ENCODE measurements at places on chromosomes 16 and 17. TPM values are rescaled to one million over a fixed set of nuclear protein-coding genes. Genes with fewer than 3 reads are reported as not detected.

Gene TNFRSF13B
- total RNA-seq = not detected

Gene TBC1D3E
- total RNA-seq = not detected

Gene C1QTNF8
- total RNA-seq = not detected

Gene LRRC75A
- 0.83 TPM for total RNA-seq

Gene SLFN13
- total RNA-seq = 1.2 TPM

Gene RGS11
- total RNA-seq = 2.4 TPM

Gene CIAO3
- total RNA-seq = 28.8 TPM

Gene MT4
- not detected for total RNA-seq

Gene PIK3R5
- not detected for total RNA-seq

Gene MLX
- total RNA-seq = 33.7 TPM

Gene CDRT15
- not detected for total RNA-seq

Gene HSPB9
- 0.14 TPM for total RNA-seq

Gene GUCY2D
- not detected for total RNA-seq

Gene MEFV
- total RNA-seq = not detected

Gene ATPAF2
- 15.4 TPM for total RNA-seq

Gene ACSM2A
- total RNA-seq = not detected

Gene TAC4
- total RNA-seq = not detected

Gene CD300E
- not detected for total RNA-seq

Gene SLC13A2
- total RNA-seq = not detected

Gene GPR142
- total RNA-seq = not detected

Data from smooth muscle cell of the umbilical artery (primary cell).